Stimulated activated CD4-positive, alpha-beta T cell treated with anti-CD3 and anti-CD28 coated beads, TNF-alpha, amount 100 ng/mL, for 4 hours (primary cell): ENCODE measurements at places on chromosomes 3 and 15.

DNA sequence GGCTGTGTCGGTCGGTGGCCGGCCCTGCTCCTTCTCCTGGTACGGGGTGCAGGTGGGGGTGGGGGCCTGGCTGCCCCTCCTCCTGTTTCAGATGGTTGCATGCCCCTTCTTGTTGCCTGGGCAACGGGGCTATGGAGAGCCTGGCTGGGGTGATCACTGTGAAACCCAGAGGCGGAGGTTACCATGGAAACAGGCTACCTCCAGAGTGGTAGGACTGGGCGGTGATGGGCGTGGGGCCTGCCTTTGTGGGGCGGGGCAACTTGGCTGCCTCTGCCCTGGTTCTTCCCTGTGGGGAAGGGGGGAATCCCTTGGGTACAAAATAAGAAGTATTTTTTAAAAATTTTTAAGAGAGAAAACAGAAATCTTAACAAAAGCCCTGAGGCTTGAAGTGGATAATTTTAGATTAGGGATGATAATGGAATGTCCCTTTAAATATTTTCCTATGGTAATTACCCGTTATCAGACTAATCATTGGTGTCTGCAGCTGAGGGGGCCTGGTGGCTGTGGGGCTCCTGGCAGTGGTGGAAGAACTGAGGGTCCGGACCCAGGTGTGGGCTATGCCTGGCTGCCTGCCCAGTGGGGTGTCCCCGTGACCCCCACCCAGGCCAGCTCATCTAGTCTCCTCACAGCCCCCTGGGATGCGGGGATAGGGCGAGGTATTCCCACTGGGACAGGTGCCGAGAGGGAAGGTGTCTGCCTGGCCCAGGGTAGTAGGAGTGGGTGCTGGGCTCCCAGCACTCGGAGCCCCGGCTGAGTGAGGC lies 32.5 kb downstream of the PLXNA1 start:
- DNase-seq, result no peak

DNA sequence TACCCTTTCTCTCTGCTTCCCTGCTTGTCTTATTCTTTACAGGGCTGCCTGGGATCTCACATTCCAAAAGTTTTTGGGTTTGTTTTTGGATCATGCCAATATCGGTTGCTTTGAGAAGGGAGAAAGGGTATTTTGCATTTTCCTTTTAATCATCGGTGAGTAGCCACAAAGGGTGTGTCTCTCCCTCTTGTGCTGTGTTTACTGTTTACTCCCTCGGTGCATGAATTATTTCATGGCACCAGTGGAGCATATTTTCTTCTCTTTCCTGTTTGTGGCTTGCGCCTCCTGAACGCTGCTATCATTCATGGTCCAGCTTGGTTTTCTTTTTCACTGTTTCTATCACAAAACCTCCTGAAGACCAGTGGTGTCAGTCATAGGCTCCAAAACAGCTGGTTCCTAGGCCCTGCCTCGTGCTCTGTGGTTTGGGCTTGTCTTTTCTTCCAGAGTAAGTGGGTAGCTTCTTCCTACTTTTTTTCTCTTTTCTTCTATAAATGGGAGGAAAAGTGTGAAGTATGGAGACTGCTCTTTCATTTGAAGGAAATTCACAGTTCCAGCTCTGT lies 54.9 kb downstream of the IGF1R start:
- DNase-seq, result no peak

DNA sequence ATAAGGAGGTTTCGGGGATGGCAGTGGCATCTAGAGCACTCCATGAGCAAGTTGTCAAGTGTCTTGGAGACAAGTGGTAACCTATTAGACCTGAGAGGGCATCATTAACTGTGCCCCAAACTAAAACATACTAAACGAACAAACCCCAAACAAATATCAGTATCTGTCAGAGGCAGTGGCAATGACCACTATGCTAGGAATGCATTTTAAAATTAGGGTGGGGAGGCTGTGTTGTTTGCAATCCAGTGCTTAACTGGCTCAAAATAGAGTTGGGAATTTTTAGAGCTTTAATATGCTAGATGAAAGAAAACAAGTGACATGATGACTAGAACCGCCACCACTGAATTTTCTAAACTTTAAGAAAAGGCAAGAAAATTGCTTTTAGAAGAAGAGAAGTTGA lies 51.8 kb upstream of the TPRG1 start:
- DNase-seq, result no peak

DNA sequence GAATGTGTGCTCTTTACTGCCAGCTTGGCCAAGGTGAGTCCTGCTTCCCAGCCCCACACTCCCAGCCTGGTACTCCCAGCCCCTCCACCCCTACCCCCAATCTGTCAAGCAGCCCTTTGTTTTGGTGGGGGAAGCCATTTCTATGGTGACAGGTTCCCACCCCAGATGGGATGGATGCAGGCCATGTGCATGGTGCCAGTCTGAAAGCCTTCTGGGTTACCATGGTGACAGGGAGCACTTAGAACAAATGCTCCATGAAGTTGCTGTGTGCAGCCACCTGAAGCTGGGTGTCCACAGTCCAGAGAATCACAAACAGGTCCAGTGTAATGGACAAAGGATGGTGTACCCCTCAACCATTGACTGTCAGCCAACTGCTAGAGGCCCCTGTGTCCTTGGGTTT lies 19.1 kb upstream of the VILL start:
- DNase-seq, result no peak

- DNase-seq, result no peak
Measured at GRCh38 chr3:150409125-150409511, 1.0 kb downstream of the TSC22D2 start.
